ENCODE measurements at places on chromosomes 1 and 21. TPM values are rescaled to one million over a fixed set of nuclear protein-coding genes. Genes with fewer than 3 reads are reported as not detected.

Gene GLIS1
- total RNA-seq: 2.6 TPM

Gene KRTAP11-1
- not detected for total RNA-seq

- H3K4me3 ChIP-seq: no peak overlapping the region
- DNase-seq: no peak
- H3K36me3 ChIP-seq: no peaks in the 10 kb centered on the region
- no peak overlapping the region for H3K27ac ChIP-seq
- H3K27me3 ChIP-seq: no peaks in the 10 kb centered on the region
- no peaks in the 10 kb centered on the region for H3K4me1 ChIP-seq
These were observed 1500.2 kb upstream of the PRMT6 start for GRCh38 chr1:105556266-105556665.

GRCh38 chr1:213131851-213132655, 81.0 kb downstream of the RPS6KC1 start:
- no peaks in the 10 kb centered on the region for H3K27me3 ChIP-seq
- no peak for DNase-seq
- no peak overlapping the region for H3K4me3 ChIP-seq
- no peak overlapping the region for H3K27ac ChIP-seq
- no peaks in the 10 kb centered on the region for H3K4me1 ChIP-seq
- no peaks in the 10 kb centered on the region for H3K36me3 ChIP-seq

DNA sequence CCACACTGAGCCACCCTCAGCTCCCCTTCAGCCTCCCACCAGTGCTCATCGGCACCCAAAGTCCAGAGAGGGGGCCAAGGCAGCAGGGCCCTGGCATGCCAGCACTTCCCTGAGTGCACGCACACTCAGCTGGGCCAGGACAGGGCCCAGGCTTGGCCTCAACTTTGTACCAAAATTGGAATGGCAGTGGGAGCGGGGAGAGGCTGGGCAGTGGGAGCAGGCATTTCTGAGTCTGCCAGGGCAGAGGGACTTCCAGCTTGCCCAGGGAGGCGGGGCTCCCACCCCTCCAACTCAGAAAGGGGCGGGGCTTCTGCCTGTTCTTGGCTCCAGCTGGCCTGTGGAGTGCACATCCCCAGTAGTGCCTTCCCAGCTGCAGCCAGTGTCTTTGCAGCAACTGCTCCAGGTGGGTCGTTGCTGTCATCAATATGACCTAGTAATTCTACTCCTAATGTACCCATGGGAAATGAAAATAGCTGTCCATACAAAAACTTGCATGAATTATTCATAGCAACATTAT, 10.3 kb upstream of the SNX7 start:
- no peak for DNase-seq
- no peaks in the 10 kb centered on the region for H3K36me3 ChIP-seq
- no peak overlapping the region for H3K4me3 ChIP-seq

DNA sequence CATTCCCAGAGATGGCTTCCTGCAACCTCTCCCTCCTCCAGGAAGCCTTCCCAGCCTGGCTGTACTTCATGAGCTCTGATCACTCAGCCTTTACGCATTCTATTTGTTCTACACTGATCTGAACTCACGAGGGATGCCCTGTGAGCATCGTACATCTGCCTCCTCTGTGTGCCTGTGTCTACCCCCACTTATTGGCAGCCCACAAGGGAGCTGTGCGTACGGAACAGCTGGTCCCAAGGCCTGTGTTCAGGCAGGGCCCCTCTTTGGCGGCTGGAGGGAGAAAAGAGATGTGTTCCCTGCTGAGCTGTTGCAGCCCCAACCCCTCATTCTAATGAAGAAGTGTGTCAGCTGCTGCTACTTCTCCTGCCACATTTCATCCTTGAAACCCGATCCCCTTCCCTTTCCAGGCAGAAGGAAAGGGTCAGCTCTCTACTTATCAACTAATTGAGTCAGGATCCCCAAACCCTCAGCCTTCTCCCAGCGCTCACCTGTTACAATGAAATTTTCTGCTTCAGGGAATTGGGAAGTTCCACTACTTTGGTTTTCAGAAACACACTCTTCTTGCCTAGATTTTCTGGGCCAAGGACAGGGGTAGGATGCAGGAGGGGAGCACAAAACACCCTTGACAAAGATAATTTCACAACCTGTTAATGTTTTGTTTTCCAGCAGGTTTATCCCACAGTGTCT, 3.2 kb downstream of the INKA2 start:
- H3K4me3 ChIP-seq: no peak overlapping the region
- H3K36me3 ChIP-seq: peaks cover 12% of the 10 kb centered on the region
- H3K27me3 ChIP-seq: no peaks in the 10 kb centered on the region
- H3K27ac ChIP-seq: peak overlapping the region; percentile 7

GRCh38 chr1:7886405-7886745, 33.5 kb upstream of the UTS2 start:
- H3K27me3 ChIP-seq: no peaks in the 10 kb centered on the region
- no peaks in the 10 kb centered on the region for H3K4me1 ChIP-seq
- no peak overlapping the region for H3K4me3 ChIP-seq
- H3K27ac ChIP-seq: no peak overlapping the region

DNA sequence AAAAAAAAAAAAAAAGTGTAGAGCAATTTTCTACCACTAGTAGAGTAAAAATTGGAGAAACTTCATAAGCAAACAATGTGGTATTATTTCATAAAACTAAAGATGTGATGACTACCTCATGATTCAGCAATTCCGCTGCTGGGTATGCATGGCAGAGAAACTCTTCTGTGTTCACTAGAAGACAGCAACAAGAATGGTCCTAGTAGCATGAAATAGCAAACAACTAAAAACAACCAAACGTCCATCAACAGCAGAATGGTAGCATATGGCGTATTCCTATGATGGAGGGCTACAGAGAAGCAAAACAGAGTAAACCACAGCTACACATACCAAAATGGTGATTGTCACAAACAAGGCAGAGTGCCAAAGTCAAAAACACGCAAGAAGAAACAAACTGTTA, 18.9 kb downstream of the HTR1D start:
- DNase-seq: peak; percentile 98
- no peaks in the 10 kb centered on the region for H3K36me3 ChIP-seq
- H3K27me3 ChIP-seq: no peaks in the 10 kb centered on the region

DNA sequence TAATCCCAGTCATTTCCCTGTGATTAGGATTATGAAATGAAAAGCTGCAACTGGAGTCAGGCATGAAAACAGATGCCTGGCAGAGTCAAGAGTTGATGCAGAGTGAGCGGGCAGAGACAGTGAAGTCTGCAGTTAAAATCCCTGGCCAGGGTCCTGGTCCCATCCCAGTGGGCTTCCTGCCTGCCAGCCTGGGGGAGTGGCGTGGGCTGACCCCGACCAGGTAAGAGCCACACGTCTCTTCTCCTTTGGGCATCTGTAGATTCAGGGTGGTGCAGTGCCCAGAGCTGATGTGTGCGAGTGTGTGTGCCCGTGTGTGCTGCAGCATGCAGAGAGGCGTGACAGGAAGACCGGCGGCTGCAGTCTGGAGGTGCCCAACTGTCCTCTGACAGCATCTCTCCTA, 6.2 kb upstream of the KIAA1614 start:
- peak; percentile 25 for DNase-seq
- H3K27ac ChIP-seq: no peak overlapping the region
- H3K4me1 ChIP-seq: peaks cover 3% of the 10 kb centered on the region
